ENCODE measurements at places on chromosomes 5 and 9.

DNA sequence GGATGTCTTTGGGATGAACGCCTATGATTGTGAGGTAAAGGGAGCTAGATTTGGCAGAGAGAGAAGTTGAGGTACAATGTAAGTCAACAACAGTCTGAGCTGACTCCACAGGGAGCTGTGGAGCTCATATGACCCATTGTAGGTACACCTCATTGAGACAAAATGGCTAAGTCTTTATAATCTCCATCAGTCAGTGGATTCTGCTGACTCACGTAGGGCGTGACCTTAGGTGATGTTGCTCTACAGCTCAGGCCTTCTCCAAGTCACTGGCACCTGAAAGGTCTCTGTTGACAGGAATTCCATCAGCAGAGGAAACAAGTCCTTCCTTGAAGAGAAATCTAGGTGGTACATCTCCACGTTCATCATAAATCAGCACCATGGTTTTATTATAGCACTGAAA, 118.2 kb upstream of the PRR16 start:
- DNase-seq = peak; percentile 11

- no peak for DNase-seq
These were observed 179.0 kb downstream of the TMEM232 start for GRCh38 chr5:110547495-110547894.

GRCh38 chr5:56910210-56910965, 992 bp downstream of the SETD9 start:
- DNase-seq = peak; percentile 70

DNA sequence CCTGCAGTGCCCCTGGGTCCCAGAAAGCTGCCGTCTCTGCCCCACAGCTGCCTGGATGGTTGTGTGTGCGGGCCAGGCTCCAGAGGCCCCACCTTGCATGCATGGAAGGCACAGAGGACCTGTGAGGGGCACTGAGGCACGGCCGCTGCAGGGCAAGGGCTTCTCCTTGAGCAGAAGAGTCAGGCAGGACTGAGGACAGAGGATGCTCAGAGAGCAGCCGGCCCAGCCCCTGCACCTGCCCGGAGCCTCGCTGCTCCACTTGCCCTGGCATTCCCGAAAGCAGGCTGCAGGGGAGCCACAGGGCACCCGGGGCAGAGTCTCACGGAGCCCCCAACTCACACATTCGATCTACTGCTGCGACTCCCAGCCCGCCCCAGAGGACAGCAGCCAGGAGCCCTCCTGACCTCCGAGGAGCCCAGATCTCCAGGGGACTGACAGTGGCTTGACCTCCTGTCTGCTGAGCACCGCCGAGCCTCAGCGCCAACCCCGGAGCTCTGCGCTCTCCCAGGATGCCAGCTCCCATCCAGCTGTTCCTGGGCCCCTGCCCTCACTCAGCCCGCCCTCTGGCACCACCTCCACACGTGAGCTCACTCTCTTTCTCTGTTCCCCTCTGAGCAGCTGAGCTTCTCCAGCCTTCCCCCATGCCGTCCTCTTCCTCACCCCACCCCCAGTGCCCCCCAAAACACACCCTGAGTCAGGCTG, 95.0 kb downstream of the KCNT1 start:
- DNase-seq = no peak

- no peak for DNase-seq
These were observed 105.6 kb upstream of the PHYKPL start for GRCh38 chr5:178338126-178338749.

DNA sequence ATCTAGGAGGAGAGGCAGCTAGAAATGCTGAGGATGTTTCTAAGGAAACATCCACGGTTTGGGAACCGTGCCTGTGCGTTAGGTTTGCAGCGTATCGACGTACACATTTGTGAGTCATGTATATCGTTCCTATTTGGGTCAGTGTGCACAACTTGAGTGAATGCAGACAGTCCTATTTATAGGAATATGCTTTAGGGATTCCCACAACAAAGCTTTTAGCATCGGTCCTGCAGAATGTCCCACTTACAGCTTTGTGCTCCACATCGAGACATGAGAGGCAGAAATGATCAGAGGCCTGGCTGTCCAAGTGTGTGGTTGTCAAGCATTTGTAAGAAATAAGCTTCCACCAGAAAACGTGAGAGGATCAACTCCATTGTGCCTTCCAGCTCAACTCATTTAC, 1282.7 kb upstream of the WWC1 start:
- no peak for DNase-seq

Measured in NCI-H82 (cell line).